Vagina (tissue), 2 donors: ENCODE measurements at places on chromosomes 4 and X.

GRCh38 chr4:154559494-154560418, 3.1 kb upstream of the FGB start:
- no peak for DNase-seq

- DNase-seq: no peak
Observed at GRCh38 chr4:121096629-121097028, 24.3 kb upstream of the NDNF start.

DNA sequence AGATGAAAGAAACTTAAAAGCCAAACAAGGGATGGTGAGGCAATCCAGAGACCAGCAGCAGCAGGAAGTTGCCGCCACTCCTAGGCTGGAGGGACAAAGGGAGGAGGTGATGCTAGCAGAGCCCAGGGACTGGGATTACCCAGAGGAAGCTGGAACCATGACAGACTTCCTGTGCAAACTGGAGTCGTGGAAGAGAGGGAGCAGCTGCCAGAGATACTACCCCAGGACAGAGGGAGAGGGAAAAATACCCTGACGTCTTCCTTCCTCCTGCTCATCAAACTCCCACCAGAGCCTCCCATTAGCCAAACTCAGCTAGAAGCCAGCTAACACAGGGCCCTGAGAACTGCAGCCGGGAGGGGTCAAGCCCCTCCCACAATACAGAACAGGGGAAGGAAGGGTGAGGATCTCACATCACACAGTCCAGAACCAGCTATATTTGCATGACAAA, 101.2 kb upstream of the KLF3 start:
- DNase-seq: no peak

GRCh38 chrX:10728806-10729389, 108.5 kb upstream of the MID1 start:
- DNase-seq: no peak

GRCh38 chr4:137909529-137910309, 332.4 kb downstream of the SLC7A11 start:
- DNase-seq: no peak

GRCh38 chr4:157882901-157883300, 289.9 kb downstream of the GASK1B start:
- DNase-seq: no peak

GRCh38 chr4:11214281-11214680, 214.4 kb downstream of the HS3ST1 start:
- no peak for DNase-seq

DNA sequence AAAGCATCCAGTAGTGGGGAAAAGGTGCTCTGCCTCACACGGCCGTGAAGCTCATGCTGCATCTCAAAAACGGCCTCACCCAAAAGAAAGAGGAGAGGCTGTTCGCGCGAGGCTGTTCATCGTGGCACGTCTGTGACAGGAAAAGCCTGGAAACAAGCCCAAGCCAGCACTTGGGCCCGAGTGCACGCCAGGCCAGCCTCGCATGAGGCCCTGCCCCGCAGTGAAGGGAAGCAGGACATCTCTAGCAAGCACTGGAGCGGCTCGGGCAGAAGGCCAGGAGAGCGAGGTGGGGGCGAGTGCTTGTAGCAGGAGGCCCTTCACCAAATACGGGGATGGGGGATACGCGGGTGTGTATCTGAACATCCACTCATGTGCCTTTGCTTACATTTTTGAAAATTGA, 39.9 kb upstream of the MXD4 start:
- DNase-seq: peak; percentile 44

DNA sequence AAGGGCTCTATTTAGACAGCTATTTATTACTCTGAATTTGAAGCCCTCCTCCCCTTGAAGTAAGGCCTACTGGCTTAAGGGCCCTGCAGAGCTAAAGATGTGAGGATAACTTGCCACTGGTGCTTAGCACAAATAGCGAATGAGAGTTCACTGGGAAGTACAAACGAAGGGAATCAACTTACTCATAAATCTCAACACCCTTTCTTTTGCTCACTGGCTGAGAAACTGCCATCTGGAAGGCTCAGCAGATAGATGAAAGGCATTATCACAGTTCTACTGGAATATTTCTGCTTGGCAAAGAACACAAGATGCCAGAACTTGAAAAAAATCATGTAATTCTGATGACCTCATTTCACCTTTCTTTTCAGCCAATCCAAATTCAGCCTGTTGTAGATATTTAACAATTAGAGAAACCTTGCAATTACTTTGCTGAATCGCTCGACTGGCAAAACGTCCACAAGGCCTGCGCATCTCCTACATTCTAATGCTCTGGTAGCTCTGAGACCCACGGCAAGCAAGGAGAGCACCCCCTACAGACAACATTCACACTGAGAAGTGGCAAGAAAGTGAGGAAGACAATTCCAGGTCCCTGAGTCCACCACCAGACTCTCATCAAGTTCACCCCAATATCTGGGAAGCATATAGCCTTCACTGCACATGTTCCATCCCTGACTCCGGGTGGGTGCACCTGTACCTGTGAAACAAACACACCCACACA, 27.5 kb downstream of the TSPAN5 start:
- no peak for DNase-seq

- DNase-seq: no peak
Observed at GRCh38 chr4:80153874-80154544, 43.3 kb upstream of the PRDM8 start.

GRCh38 chr4:38815885-38816782, 11.5 kb upstream of the TLR1 start:
- no peak for DNase-seq

- no peak for DNase-seq
Observed at GRCh38 chrX:71170660-71171059, 26.0 kb downstream of the NLGN3 start.

- no peak for DNase-seq
Observed at GRCh38 chr4:16537926-16538325, 311.7 kb upstream of the TAPT1 start.

- no peak for DNase-seq
Observed at GRCh38 chr4:62952366-62952765, 1456.9 kb downstream of the TECRL start.

- DNase-seq: no peak
Observed at GRCh38 chr4:30838331-30838730, 118.2 kb downstream of the PCDH7 start.

DNA sequence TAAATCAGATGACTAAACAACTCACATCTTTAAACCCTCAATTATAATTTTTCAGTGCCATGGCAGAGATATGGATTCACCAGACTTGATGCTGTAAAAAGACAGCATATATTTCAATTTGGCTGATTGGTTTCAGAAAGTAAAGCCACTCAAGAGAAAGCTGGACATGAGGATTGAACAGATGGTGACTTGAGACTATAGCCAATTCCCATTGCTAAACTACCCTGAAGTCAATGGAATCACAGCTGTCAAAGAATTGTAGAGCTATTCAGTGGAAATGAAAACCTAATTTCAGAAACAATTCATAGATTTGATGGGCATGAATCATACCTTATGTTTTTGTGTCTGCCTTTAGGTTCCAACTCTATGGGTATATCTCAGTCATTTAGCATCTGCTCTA, 510.6 kb upstream of the BOD1L1 start:
- DNase-seq: no peak

GRCh38 chrX:12771445-12772069, 19.7 kb upstream of the PRPS2 start:
- DNase-seq: no peak

DNA sequence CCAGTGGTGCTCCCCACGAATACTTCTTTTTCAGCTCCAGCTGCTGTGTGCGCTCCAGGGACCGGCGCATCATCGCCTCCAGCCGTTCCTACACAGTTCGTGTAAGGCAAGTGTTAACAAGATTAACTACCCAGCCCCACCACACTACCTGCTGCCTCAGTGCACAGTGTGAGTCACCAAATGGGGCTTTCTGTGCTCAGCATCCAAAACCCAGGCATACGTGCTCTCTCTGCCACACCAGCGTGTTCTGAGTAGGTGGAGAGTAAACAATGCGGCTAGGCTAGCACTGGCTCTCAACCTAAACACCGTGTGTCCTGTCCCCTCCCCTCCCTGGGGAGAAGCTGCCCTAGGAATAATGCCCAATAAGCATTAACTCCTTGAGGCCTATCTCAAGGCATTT, 60.0 kb downstream of the MAP7D2 start:
- no peak for DNase-seq

GRCh38 chr4:52052475-52052780, 1.3 kb downstream of the SPATA18 start:
- no peak for DNase-seq

DNA sequence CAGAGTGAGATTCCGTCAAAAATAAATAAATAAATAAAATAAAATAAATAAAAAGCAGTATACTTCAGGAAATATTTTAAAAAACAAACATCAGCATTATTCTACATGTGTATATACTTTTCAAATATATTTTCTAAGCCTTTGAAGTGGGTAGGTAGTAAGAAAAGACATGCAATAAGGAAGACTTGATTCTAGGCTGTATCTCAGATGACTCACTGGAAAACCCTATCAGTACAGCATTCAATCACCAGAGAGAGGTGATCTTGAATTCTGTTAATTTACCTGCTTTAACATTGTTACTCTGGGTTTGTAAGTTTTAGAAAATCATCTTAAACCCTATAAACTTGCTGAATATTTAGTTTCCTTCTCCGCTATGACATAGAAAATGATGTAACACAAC, 106.6 kb upstream of the NAP1L5 start:
- no peak for DNase-seq

GRCh38 chr4:113050371-113050755, 910 bp downstream of the ANK2 start:
- no peak for DNase-seq

GRCh38 chr4:52904421-52904820, 42.3 kb downstream of the RASL11B start:
- DNase-seq: no peak

GRCh38 chr4:48138936-48139335, 4.9 kb upstream of the TXK start:
- no peak for DNase-seq

- no peak for DNase-seq
Observed at GRCh38 chr4:38470735-38471262, 193.2 kb upstream of the KLF3 start.

GRCh38 chr4:187103351-187103750, 379.7 kb upstream of the FAT1 start:
- DNase-seq: no peak

DNA sequence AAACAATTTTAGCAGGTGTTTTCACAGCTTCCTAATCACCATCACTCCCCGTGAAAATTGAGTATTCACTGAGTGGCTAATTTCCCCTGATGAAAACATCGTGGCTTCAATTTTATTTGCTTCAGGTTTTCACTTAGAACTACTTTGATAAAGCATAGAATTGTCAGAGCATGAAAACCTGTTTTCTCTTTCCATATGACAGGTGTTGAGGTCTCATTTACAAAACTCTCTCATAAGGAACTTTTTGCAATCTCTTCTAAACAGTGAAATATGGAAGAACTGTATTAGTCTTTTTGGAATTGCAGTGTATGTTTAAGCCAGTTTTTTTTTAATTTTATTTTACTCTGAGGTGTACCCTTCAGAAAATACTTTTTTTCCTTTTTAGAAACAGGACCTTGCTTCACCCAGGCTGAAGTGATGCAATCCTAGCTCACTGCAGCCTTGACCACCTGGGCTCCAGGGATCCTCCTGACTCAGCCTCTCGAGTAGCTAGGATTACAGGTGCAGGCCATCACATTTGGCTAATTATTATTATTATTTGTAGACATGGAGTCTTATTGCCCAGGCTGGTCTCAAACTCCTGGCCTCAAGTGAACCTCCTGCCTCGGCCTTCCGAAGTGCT, 111.2 kb upstream of the RAPGEF2 start:
- no peak for DNase-seq

GRCh38 chr4:120753854-120754253, 168.7 kb downstream of the PRDM5 start:
- no peak for DNase-seq

GRCh38 chrX:114583646-114584374, at the start of gene HTR2C:
TSS of gene HTR2C (plus strand) at chrX:114584086. CDS start at chrX:114726937, 142,851 bp downstream.
- no peak for DNase-seq

DNA sequence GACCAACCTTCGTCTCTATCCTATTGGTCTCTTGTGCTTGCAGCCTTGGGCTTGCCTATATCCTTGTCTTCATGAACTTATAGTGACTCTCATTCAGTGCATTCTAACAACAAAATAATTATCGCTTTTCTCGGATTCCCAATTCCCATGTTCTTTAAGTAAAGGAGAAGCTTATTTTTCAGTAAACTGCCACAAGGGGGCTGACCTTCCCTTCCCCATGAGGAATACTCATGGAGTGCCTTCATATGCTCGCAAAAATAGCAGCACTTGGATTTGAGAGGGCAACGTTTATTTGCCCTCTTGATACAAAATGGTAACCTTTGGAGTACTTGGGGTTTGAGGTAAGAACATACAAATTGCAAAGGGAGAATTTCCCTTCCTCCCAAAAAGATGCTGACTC, 183.2 kb upstream of the TENT5D start:
- no peak for DNase-seq

DNA sequence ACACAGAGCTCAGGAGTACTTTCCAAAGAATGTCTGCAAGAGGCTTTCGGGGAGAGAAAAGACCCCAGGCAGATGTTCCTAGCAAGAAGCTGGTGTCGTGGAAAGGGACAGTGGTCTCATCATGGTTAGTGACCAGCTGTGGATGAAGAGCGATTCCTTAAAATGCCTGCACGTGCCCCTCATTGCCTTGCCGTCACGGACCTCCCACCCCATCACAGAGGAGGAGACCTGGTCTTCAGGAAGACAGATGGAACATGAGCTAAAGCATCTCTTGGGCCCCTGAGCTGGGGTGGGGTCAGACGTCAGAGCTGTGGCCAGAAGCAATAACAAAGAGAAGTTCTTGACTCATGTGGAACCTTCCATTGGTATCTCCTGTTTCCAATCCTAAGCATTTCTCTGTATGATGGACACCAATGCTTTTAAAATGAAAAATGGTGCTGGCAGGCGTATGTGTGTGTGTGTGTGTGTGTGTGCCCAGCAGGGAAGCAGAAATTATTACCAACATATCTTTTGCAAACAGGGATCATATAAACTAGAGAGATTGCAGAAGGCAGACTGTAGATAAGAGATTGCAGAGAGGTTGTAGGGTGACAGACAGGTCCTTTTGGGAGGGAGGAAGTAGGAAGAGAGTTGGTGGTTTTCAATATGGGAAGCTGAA, 25.2 kb upstream of the ASMTL start:
- DNase-seq: peak; percentile 77

GRCh38 chr4:164212714-164213113, 541.2 kb upstream of the SMIM31 start:
- DNase-seq: no peak

- DNase-seq: no peak
Observed at GRCh38 chr4:120815361-120815760, 107.2 kb downstream of the PRDM5 start.

GRCh38 chrX:17697191-17697590, 40.1 kb upstream of the SCML1 start:
- DNase-seq: no peak

DNA sequence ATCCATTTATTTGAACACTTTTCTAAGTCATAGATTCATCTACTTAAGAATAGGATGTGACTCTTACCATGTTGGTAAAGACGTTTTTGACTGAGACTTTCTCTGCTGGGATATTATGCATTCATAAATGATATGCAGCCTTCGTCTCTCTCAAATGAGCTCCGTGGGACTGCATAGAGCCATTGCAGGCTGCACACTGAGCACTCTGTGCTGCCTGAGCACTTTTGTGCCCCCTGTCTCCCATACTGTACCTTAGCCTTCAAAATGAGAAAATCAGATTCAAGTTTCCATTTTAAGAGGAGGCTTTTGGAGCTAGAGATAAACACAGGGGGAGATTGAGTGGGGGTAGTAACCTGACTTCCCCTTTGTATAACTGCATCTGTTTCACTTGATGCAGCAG, 433.6 kb downstream of the ZIC3 start:
- no peak for DNase-seq

GRCh38 chrX:150701377-150701776, 8.2 kb downstream of the MTMR1 start:
- no peak for DNase-seq
